ENCODE measurements at places on chromosomes 6 and 20.

GRCh38 chr6:41966961-41967311 is 25.3 kb upstream of the CCND3 start:
- no peak for DNase-seq

DNA sequence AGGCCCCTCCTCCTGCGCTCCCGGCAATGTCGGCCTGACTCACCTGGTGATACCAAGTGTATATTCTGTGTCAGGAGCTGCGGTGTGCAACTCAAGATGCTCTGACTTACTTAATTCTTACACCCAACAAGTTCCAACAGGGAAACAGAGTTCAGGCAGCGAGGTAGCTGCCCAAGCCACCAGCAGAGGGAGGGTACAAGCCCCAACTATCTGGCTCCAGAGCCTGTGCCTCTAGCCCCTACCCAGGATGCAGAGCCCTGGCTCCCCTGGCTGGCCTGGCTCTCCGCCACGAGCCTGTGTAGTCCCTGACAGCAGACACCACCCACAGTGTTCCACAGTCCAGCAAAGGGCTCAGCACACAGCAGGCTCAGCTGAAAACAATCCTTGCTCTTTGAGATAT is 34.9 kb downstream of the C20orf203 start:
- DNase-seq: no peak

GRCh38 chr6:37483917-37484785 is 15.5 kb downstream of the CCDC167 start:
- no peak for DNase-seq

DNA sequence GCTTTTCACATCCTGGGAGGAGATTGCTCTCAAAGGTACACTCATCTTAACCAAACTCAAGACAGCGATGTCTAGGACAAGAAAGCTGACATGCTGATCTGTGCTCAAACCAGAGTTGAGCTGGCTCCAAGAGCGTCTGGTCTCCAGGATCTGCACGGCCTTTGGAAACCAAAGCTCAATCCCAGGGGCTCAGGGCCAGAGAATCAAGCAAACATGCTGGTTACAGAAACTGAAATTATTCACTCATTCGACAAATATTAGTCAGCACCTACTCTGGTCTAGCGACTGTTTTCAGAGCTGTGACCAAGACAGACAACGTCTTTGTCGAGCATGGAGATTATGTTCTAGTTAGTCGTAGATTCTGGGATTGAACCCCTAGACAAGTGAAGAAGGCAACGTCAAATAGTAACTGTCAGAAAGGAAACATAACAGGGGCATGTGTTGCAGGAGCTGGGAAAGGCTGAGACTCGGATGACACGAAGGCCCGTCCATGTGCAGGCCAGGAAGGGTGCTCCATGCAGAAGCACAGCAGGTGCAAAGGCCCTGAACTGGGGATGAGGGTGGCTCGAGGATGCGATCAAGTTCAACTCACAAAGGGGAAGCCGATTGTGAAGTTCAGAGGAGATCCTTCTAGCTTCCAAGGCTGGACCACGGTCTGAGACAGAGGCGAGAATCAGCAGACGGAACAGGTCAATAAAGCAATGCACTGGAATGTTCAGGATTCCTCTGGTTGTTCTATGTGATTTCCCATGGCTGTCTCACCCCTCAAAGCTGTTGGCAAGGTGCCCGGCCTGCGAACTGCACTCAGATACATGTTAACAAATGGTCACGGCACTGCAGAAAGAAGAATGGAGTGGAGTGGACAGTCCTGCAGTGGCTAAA is 12.5 kb upstream of the PCK1 start:
- DNase-seq: no peak

- no peak for DNase-seq
Measured at GRCh38 chr6:150813993-150814359, 51.5 kb upstream of the MTHFD1L start.
